SK-N-SH (cell line): ENCODE measurements at places on chromosomes 3 and 15.

DNA sequence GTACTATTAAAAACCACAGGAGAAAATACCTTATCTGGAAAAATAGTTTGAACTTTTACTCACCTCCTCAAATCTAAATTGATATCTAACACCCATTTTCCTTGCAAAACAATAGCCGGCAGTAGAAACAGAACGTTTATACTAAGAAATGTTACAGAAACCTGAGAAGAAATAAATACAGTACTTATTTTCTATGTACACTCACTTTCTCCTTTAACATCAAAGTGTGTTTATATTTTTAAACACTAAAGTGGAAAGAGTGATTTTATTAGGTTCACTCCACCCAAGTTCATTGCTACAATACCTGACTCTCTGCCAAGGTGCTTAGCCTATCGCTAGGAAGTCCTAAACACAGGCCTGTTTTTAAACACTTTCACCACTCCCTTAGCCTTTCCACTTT is 87.8 kb upstream of the TJP1 start:
- DNase-seq: no peak
- no peak overlapping the region for H3K27ac ChIP-seq
- no peak overlapping the region for H3K4me3 ChIP-seq
- no peaks in the 10 kb centered on the region for H3K27me3 ChIP-seq
- H3K4me1 ChIP-seq: no peaks in the 10 kb centered on the region; the same call in 1 of the 2 replicates

- H3K36me3 ChIP-seq: no peaks in the 10 kb centered on the region
- peak; percentile 84 for DNase-seq
- H3K4me3 ChIP-seq: no peak overlapping the region; the same call in 1 of the 2 replicates
- no peaks in the 10 kb centered on the region; the same call in 1 of the 2 replicates for H3K27me3 ChIP-seq
Observed at GRCh38 chr15:85831415-85832113, 36.8 kb upstream of the KLHL25 start.

DNA sequence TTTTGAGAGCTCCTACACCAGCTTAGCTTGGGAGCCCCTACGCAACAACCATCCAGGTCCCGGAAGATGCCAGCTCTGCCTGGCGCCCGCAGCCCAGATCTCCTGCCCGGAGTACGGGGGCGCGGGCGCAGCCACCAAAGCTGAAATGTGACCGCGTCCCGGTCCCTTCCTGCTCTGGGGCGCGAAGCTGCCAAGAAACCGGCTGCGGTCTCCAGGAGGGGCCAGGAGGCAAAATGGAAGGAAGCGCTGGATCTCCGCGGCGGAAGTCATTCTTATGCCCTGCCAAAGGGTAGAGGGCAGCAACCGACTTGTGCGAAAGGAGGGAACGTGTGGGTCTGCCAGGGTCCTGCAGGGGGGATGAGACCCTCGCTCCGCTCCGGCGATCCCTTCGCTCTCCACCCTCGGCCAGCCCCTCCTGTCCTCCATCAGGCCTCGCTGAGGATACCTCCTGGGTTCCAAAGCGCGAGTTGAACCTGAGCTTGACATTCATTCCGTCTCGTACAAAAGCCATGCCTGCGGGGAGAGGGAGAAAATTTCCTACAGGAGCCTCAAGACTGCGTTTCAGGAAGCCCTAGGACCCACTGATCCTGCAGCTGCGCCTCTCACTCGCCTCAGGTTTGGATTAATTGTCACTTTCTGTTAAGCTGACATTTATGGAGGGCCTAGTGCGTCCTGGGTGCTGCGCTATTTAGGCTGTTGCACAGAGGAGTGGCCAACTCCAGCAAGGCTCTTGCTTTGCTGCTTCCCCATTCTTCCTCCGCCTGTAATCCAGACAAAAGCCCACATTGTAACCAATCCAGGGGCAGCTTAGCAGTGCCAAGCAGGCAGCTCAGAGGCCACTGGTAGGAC is 98.3 kb upstream of the VGLL3 start:
- H3K27me3 ChIP-seq: no peaks in the 10 kb centered on the region
- peak; percentile 37 for DNase-seq
- H3K27ac ChIP-seq: no peak overlapping the region
- no peaks in the 10 kb centered on the region for H3K36me3 ChIP-seq
- H3K4me1 ChIP-seq: no peaks in the 10 kb centered on the region

DNA sequence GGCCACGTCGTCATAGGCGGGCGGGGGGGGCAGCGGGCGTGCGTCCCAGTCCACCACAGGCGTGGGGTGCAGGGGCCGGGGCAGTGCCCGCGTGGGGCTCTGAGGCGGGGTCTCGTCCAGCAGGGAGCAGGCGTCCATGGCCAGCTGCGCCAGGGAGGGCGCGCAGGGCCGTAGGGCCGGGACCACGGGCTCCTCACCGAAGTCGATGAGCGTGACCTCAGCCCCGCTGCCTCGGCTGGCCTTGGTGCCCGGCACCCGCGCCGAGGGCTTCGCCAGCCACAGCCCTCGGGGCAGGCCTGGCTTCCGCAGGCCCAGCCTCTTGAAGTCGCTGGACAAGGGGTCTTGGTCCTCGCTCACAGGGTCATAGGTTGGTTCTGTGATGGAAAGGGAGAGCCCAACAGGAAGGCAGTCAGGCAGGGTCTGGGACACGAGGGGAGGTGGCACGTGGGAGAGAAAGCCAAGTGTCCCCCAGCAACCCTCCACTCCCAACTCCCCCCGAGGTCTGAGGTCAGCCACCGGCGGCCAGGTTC is 40.0 kb downstream of the TNK2 start:
- DNase-seq: peak; percentile 31
- H3K36me3 ChIP-seq: no peaks in the 10 kb centered on the region
- peaks cover under 1% of the 10 kb centered on the region; the same call in 1 of the 2 replicates for H3K4me1 ChIP-seq
- no peaks in the 10 kb centered on the region for H3K27me3 ChIP-seq
- H3K4me3 ChIP-seq: no peak overlapping the region

DNA sequence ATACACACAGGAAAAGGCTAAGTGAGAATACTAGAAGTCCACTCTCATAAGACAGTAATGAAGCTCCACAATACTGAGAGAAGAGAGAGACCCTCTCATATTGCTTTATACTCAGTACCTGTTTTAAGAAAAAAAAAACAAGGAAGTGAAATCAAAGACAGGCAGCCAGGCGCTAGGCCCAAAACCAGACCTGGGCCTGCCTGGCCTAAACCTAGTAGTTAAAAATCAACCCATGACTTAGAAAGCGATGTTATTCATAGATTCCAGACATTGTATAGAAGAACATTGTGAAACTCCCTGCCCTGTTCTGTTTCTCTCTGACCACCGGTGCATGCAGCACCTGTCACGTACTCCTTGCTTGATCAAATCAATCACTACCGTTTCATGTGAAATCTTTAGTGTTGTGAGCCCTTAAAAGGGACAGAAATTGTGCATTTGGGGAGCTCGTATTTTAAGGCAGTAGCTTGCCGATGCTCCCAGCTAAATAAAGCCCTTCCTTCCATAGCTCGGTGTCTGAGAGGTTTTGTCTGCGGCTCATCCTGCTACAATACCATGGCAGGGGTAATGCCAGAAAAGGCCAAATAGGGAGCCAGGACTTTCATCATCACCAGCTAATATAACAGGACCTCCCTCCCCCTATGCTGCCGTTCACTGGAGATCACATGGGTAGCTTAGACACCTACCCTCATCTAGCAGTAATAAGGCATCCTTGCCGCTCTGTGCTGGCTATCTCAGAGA is 1294.1 kb downstream of the NSUN3 start:
- no peaks in the 10 kb centered on the region for H3K4me1 ChIP-seq
- H3K27me3 ChIP-seq: no peaks in the 10 kb centered on the region
- no peak overlapping the region for H3K27ac ChIP-seq
- no peak overlapping the region for H3K4me3 ChIP-seq
- H3K36me3 ChIP-seq: no peaks in the 10 kb centered on the region
- no peak for DNase-seq

- DNase-seq: no peak
- no peak overlapping the region for H3K4me3 ChIP-seq
- peak overlapping the region; percentile 85 for H3K27ac ChIP-seq
- peaks cover 34% of the 10 kb centered on the region for H3K36me3 ChIP-seq
- H3K4me1 ChIP-seq: peaks cover 91% of the 10 kb centered on the region
- H3K27me3 ChIP-seq: no peaks in the 10 kb centered on the region
Observed at GRCh38 chr3:124773351-124774326, 43.4 kb downstream of the UMPS start.

DNA sequence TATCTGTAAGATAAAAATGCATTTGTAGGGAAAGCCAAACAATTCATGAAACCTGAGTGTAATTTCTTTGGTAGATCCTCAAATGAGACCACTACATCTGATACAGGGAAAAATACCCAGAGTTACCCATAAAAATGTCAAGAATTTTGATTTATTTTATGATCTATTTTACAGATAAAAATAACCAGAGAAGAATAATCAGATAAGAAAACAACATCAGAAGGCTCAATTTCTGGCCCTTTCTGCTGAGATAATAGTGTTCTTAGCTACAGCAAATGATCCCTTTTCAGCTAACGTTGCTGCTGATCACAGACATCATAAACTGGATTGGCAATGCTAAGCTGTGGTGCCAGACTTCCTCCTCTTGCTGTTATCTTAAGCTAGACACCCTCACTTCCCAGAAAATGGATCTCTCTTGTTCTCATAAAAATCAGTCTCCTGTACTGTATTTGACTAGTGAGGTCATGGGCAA is 21.3 kb upstream of the TMEM108 start:
- DNase-seq: peak; percentile 63
- H3K36me3 ChIP-seq: no peaks in the 10 kb centered on the region
- H3K4me3 ChIP-seq: no peak overlapping the region
- peaks cover 10% of the 10 kb centered on the region; the same call in 1 of the 2 replicates for H3K27me3 ChIP-seq
- H3K4me1 ChIP-seq: peaks cover 13% of the 10 kb centered on the region

DNA sequence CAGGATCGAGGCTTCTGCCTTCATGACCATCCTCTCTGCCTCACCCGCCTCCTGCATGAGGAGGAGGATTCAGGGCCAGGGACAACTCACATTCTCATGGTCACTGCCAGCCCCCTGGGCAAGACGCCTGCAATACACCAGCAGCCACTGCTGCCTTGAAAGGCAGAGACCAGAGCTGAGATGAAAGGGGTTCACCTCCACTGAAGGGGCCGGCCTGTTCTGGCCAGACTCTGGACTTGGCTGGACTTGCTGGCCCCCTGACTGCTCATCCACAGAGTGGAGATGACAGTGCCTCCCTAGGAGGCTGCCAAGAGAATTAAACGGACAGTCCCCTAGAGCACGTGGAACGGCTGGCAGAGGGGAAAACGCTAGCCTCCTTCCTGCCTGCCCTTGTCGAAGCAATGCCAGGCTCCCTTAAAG is 35.2 kb downstream of the MGLL start:
- H3K27ac ChIP-seq: no peak overlapping the region
- no peaks in the 10 kb centered on the region for H3K36me3 ChIP-seq
- no peak overlapping the region for H3K4me3 ChIP-seq

GRCh38 chr15:72237853-72238224 is 6.8 kb upstream of the PKM start:
- H3K4me1 ChIP-seq: peaks cover 19% of the 10 kb centered on the region
- H3K27me3 ChIP-seq: no peaks in the 10 kb centered on the region
- H3K4me3 ChIP-seq: no peak overlapping the region
- DNase-seq: no peak
- H3K27ac ChIP-seq: peak overlapping the region; percentile 99

DNA sequence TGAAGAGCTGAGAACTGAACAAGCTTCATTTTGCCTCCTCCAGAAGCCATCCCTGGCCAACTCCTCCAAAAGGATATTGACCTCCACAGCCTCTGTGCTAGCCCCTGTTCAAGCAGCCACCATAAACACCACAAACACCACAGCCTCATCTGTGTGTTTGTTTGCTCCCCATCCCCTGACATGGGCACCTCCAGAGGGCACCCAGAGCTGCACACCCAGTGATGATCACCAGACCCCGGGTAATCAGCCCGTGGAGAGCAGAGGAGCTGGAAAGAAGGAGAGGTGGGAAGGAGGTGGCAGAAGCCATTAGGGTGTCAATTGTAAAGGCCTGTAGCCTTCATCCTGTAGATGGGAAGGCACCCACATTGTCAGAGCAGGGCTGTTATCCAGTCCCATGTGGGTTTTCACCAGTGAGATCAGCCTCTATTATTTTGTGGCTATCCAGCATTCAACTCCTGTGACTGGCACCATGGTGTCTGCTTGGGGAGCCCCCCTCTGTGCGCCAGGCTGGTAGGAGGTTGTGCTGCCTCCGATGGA is 6.8 kb upstream of the WNT7A start:
- H3K27me3 ChIP-seq: 0 out of 2 replicates have a peak, but pooled peaks cover under 1% of the 10 kb centered on the region
- H3K4me1 ChIP-seq: no peaks in the 10 kb centered on the region
- H3K36me3 ChIP-seq: no peaks in the 10 kb centered on the region
- DNase-seq: no peak
- no peak overlapping the region for H3K4me3 ChIP-seq
- H3K27ac ChIP-seq: no peak overlapping the region

GRCh38 chr3:171088964-171089754 is 62.6 kb upstream of the SLC2A2 start:
- peak overlapping the region; percentile 60; the same call in 1 of the 2 replicates for H3K27ac ChIP-seq
- no peak for DNase-seq
- peaks cover 24% of the 10 kb centered on the region for H3K36me3 ChIP-seq
- peaks cover 9% of the 10 kb centered on the region for H3K4me1 ChIP-seq

DNA sequence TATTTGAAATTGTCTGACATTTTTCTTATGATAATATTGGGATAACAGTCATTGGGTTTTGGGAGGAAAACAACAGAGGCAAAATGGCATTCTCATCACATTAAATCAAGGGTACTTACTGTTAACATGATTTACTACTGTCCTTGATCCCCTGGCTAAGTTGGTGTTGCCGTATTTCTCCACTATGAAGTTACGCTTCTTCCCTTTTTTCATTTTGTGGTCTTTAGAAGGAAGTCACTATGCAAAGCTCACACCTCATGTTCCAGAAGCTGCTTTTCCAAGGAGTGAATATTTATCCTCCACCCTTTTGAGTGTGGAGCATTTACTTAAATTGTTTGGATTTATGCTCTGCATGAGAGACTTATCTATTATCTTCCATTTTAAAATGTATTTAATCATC is 63.7 kb downstream of the ALCAM start:
- no peaks in the 10 kb centered on the region for H3K27me3 ChIP-seq
- no peaks in the 10 kb centered on the region for H3K36me3 ChIP-seq
- DNase-seq: no peak
- H3K27ac ChIP-seq: no peak overlapping the region; the same call in 1 of the 2 replicates
- no peak overlapping the region for H3K4me3 ChIP-seq

DNA sequence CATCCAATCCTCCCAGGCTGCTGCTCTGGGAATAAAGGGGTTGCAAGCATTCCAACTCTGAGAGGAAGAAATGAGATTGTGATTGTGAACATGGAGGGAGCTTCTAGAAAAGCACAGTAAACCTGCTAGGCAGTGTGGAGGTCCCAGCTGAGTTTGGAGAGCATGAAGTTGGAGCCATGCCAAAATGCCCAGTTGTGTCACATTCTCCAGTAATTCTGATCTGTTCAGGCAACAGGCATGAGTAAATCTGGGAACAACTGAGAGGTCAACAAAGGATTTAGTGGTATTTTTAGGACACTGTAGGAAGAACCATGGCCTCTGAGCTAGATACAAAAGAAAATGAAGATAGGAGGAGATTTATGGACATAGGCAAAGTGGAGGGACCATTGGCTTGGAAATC is 74.7 kb downstream of the CYP19A1 start:
- DNase-seq: no peak
- peaks cover 25% of the 10 kb centered on the region; the same call in 1 of the 2 replicates for H3K27me3 ChIP-seq
- no peaks in the 10 kb centered on the region for H3K4me1 ChIP-seq
- H3K4me3 ChIP-seq: no peak overlapping the region

GRCh38 chr3:58021072-58021959 is 13.1 kb downstream of the FLNB start:
- no peak for DNase-seq
- H3K4me3 ChIP-seq: no peak overlapping the region
- no peaks in the 10 kb centered on the region for H3K27me3 ChIP-seq
- peaks cover 44% of the 10 kb centered on the region; the same call in 1 of the 2 replicates for H3K4me1 ChIP-seq

- no peaks in the 10 kb centered on the region for H3K36me3 ChIP-seq
- no peaks in the 10 kb centered on the region for H3K27me3 ChIP-seq
- H3K27ac ChIP-seq: no peak overlapping the region
- 0 out of 2 replicates have a peak, but pooled peaks cover 4% of the 10 kb centered on the region for H3K4me1 ChIP-seq
- no peak for DNase-seq
- no peak overlapping the region for H3K4me3 ChIP-seq
Observed at GRCh38 chr3:73674280-73674679, 49.5 kb upstream of the PDZRN3 start.
